Amygdala (tissue), 56 donors: ENCODE measurements at places on chromosomes 6 and 20.

DNA sequence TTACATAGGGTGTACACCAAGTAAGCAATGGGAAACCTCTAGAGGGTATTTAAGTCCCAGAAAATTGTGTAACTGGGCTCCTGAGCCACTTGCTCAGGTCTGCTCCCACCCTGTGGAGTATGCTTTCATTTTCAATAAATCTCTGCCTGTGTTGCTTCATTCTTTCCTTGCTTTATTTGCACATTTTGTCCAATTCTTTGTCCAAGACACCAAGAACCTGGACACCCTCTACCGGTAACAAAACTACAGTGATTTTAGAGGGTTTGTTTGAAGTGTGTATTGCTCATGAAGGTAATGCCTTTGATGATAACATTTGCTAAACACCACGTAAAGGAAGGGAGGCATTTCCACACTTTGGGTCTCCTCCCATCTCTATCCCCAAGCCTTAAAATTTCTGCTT, 46.2 kb downstream of the MYB start:
- no peak for DNase-seq

- no peak for DNase-seq
Measured at GRCh38 chr6:94217836-94218235, 798.5 kb upstream of the EPHA7 start.

DNA sequence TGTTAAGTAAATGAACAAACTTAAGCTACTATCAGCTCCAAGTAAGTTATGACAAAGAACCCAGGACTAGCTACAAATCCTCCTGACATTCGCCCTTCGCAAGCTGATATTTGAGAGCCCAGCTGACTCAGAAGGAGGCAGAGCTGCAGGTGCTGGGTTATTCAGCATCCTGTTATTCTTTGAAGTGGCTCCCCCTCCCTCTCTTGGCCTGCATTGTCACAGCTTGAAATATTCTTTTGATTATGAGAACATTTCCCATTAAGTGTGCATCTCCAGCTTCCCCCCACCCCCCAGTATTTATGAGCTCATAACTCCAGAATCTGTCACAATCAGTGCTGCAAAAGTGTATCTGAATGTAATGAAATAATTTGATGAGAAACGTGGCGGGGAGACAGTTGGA, 78.8 kb upstream of the RALY start:
- no peak for DNase-seq

DNA sequence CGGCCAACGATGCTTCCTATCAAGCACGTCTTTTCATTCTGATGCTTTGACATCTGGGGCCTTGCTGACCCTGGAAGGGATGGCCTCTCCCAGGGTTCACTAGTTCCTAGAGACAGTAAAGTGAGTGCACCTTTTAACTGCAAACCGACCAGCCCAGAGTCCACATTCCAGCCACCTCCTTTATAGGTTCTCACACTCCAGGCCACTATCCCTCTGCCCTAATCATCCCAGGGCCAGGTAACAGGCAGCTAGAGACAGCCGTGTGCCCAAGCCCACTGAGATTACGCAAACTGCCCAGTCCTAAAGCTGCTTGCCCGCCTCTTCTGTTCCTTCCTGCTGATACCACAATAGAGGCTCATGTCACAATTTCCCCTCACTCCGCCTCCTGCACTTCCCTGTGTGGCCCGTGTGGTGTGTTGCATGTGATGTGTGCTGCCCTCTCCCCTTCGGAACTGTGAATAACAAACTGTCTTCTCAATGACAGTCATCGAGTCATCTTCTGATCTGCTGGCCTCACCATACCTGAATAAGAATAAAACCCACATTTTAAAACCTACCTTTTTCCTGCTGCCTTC, 123.7 kb upstream of the EXOC2 start:
- no peak for DNase-seq

DNA sequence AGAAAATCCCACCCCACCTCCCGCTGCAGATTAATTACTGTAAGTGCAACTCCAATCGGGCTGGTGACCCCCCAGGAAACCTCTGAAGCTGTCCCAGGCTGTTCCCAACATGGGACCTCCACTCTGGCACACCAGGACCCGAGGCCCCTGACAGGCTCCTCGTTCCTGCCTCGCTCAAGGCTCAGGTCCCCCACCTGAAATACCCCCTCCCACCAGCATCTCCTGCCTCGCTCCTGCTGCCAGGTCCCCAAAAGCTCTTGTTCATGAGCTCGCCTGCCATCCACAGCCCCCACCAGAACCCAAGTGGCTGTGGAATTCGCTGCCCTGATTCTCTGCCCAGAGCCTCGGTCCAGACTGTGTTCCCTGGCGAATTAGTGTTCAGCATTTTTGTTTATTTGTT, 26.1 kb downstream of the NPEPL1 start:
- DNase-seq, result no peak

GRCh38 chr6:122789182-122790027, at the start of gene SMPDL3A:
Gene SMPDL3A, plus strand, starts transcription at chr6:122789258. Its CDS starts 89 bp downstream, at chr6:122789347.
- peak; percentile 73 for DNase-seq

DNA sequence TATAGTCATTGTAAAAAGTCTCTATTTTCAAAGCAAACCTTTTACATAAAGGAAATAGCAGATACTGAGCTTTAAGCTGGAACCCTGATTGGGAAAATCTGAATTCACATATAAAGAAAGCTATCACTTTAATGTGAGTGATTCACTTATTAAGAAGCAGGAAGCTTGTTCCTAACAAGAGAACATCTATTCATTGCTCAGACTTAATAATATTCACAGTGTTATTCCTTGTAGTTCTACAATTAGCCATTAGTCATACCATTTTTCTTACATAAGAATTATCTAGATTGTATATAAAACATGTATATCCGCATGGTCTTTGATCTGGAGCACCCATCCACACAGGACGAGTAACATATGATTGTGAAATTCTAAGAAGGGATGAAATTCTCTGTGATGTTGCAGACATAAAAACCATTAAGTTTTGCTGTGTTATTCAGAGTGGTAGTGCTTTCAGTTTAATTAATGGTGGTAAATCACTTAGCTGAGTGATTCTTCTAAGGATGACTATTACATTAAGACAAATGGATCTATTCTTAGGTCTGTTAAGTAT, 71.1 kb upstream of the FOXQ1 start:
- DNase-seq, result no peak

DNA sequence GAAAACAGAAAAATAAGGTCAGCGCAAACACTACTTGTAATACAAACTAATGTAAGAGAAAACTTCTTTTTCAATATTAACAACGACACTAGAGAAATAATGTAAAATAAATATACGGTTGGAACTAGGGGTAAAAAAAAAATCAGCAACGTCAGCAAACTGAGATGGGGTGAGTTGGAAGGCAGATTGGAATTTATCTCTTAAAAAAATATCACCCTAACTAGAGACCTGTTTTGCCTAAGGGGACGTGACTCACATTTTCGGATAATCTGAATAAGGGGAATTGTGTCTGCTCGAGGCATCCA, 705 bp upstream of the UTRN start:
- no peak for DNase-seq

DNA sequence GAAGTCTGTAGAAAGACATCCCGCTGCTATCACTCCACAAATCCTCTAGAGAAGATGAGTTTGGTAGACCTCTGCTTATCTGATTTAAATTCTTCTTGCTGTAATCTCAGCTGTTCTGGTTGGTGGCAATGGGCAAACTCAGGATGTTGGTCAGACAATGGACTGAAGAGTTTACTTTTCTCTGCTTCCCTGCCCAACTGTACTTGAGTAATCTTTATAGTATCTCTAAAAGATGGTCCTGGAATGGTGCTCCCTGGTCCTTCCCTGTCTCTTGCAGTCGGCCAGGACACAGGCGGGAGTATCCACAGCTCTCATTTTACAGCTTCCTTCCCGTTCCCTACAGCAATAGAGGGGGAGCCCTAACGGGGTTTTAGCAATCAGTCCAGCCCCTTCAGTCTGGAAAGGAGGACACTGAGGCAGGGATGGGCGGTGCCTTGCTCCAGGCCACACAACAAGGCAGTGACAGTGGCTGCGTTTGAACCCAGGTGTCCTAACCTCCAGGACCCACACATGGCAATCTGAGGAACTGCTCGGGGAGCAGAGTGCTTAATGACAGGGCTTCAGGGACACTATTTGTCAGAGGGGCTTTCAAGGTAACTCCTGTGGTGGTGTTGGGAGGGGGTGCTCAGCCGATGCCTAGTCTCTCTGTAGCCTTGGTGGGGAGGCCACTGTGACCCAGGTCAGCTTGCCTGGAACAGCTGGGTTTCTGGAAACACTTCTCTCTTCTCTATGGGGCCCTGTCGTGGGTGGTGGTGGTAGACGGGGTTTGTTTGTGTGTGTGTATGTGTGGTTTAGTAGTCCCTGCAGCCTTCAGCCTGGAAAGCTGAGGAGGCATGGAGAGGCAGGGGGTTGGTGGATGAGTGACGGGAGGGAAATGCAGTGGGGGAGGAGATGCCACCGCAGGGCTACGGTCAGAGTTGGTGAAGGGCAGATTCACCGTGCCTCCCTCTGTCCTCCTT, 9.5 kb upstream of the VEGFA start:
- DNase-seq, result no peak

- no peak for DNase-seq
Measured at GRCh38 chr20:22861990-22862389, 173.1 kb upstream of the SSTR4 start.

GRCh38 chr20:21109144-21109543, 3.0 kb upstream of the LINC00237 start:
- no peak for DNase-seq

GRCh38 chr6:160692369-160692959, 9.6 kb upstream of the PLG start:
- DNase-seq, result no peak

- DNase-seq, result no peak
Measured at GRCh38 chr6:160978141-160978901, 13.2 kb upstream of the MAP3K4 start.

DNA sequence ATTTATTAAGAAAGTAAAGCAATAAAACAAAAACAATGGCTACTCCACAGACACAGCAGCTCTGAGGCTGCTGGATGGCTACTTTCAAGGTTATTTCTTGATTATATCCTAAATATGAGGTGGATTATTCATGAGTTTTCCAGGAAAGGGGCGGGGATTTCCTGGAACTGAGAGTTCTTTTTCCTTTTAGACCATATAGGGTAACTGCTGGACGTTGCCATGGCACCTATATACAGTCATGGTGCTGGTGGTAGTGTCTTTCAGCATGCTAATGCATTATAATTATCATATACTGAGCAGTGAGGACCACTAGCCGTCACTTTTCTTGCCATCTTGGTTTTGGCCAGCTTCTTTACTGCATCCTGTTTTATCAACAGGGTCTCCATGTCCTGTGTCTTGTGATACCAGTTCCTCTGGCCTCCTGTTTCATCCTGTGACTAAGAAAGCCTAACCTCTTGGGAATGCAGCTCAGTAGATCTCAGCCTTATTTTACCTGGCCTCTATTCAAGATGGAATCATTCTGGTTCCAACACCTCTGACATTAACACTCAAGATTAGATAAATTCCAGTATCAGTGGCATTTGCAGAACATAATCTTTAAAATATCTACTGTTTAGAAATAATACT, 32.3 kb upstream of the TRDN start:
- DNase-seq, result no peak

DNA sequence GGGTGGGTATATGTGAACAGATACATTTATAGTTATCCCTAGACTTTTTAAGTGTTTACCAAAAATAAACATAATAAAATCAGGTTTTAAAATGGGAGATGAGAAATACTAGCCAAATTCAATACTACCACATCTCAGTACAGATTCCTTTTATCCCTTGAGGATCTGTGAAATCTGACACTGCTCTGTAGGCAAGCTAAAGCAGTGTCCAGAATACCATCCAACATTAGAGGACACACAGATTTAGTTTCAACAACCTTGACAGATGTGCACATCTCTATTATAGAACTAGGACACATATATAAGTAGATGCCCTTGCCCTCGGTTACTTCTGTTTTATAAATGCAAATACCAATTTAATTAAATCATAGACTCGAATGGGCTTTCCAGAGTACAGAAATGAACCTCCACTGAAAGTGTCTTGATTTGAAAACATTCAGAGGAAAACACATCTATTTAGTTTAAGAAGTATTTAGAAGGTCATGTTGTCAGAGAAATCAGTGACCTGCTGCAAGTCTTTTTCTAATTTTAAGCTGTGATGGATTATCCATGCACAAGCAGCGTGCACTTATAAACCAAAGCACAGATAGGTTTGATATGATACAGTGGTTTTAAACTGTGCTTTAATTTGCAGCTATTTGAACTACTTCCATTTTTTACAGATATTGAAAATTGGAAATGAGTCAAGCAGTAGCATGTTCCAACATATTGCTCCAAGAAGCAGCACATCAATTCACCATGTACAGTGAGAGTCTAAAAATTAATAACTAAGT, 156.3 kb upstream of the EPHA7 start:
- DNase-seq, result no peak

GRCh38 chr6:123953920-123954319, 150.3 kb downstream of the NKAIN2 start:
- DNase-seq, result no peak

DNA sequence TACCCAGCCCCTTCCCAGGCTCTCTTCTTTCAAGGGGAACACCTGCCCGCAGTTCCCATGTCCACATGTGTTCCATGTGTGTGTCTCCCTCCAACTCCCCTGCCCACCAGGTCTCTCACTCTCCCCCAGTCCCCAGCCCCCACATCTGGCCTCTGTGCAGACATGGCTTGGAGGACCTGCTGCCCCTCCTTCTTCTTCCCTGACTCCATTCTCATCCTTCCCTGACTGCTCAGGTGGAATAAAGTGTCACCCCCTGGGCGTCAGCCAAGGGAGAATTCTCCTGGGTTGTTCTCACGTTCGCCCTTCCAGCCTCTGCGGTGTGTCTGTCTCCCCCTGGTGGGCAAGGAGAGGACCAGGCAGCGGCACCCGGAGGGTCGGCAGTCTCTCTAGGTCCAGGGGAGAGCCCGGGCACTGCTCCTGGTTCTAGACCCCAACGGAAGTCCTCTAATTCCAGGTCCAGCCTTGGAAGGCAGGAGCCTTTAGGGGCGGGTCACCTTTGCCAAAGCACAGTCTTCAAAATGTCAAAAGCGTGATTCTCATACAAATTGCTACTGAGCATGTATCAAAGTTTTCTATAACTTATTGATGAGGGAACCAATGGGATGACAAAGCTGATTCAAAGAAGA, 50.5 kb downstream of the EBF4 start:
- peak; percentile 3 for DNase-seq

- no peak for DNase-seq
Measured at GRCh38 chr6:9467741-9468140, 947.1 kb downstream of the TFAP2A start.

DNA sequence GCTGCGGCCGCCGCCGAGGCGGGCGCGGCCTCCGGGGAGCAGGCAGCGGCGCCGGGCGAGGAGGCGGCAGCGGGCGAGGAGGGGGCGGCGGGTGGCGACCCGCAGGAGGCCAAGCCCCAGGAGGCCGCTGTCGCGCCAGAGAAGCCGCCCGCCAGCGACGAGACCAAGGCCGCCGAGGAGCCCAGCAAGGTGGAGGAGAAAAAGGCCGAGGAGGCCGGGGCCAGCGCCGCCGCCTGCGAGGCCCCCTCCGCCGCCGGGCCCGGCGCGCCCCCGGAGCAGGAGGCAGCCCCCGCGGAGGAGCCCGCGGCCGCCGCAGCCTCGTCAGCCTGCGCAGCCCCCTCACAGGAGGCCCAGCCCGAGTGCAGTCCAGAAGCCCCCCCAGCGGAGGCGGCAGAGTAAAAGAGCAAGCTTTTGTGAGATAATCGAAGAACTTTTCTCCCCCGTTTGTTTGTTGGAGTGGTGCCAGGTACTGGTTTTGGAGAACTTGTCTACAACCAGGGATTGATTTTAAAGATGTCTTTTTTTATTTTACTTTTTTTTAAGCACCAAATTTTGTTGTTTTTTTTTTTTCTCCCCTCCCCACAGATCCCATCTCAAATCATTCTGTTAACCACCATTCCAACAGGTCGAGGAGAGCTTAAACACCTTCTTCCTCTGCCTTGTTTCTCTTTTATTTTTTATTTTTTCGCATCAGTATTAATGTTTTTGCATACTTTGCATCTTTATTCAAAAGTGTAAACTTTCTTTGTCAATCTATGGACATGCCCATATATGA, 3.2 kb downstream of the MARCKS start:
- DNase-seq, result no peak
